Bronchial epithelial cell (primary cell): ENCODE measurements at places on chromosomes 3 and 15. TPM values are rescaled to one million over a fixed set of nuclear protein-coding genes. Genes with fewer than 3 reads are reported as not detected.

FEZF2 gene
- total RNA-seq, result not detected in 2 replicates

KCNH8 gene
- not detected in 2 replicates for total RNA-seq

SLC27A2 gene
- total RNA-seq, result 1.3 and 6.7 TPM in 2 replicates

CCR5 gene
- total RNA-seq, result not detected in 2 replicates

VPS39 gene
- total RNA-seq, result 22.6 and 34.9 TPM in 2 replicates

PRTG gene
- total RNA-seq, result under 0.01 TPM in 1 of 2 replicates, not detected in the other

PLA1A gene
- not detected in 2 replicates for total RNA-seq

CHRNA7 gene
- under 0.01 TPM in 2 replicates for total RNA-seq

FBXO40 gene
- total RNA-seq, result not detected in 2 replicates

FRMD4B gene
- 31.3 and 61.3 TPM in 2 replicates for total RNA-seq

SLC35G2 gene
- 2.1 and 2.9 TPM in 2 replicates for total RNA-seq

TMC3 gene
- total RNA-seq, result not detected in 2 replicates

PLSCR2 gene
- total RNA-seq, result 0.26 TPM in 1 of 2 replicates, not detected in the other

LRRC15 gene
- not detected in 2 replicates for total RNA-seq

GOLGA8G gene
- total RNA-seq, result not detected in 2 replicates

ALDH1L1 gene
- 9.1 and 11.1 TPM in 2 replicates for total RNA-seq

AADACL2 gene
- total RNA-seq, result not detected in 2 replicates

AVEN gene
- total RNA-seq, result 32.0 and 51.3 TPM in 2 replicates

PLSCR1 gene
- 23.8 and 32.1 TPM in 2 replicates for total RNA-seq

ISLR gene
- 0.26 and 0.53 TPM in 2 replicates for total RNA-seq

SLC2A2 gene
- total RNA-seq, result not detected in 2 replicates

DTWD1 gene
- 7.9 and 10.2 TPM in 2 replicates for total RNA-seq

SOX14 gene
- total RNA-seq, result not detected in 2 replicates

LCMT2 gene
- 5.4 and 11.3 TPM in 2 replicates for total RNA-seq

PODXL2 gene
- 1.8 and 3.4 TPM in 2 replicates for total RNA-seq

ACKR4 gene
- total RNA-seq, result under 0.01 TPM in 2 replicates

TEX55 gene
- total RNA-seq, result not detected in 2 replicates

CNTN4 gene
- 0.26 and 0.79 TPM in 2 replicates for total RNA-seq

THAP10 gene
- total RNA-seq, result 0.79 and 1.3 TPM in 2 replicates

BSN gene
- total RNA-seq, result under 0.01 TPM in 1 of 2 replicates, not detected in the other

UQCC5 gene
- total RNA-seq, result 0.79 and 5.6 TPM in 2 replicates

SQOR gene
- 310 and 317 TPM in 2 replicates for total RNA-seq

PLSCR4 gene
- total RNA-seq, result under 0.01 and 0.26 TPM in 2 replicates

ACTRT3 gene
- 0.64 and 1.1 TPM in 2 replicates for total RNA-seq

FAM3D gene
- total RNA-seq, result 5.3 and 32.9 TPM in 2 replicates

TMEM212 gene
- total RNA-seq, result not detected in 2 replicates

ST3GAL6 gene
- 2.9 and 5.4 TPM in 2 replicates for total RNA-seq

MAP6D1 gene
- 0.79 and 0.90 TPM in 2 replicates for total RNA-seq

PRKAR2A gene
- total RNA-seq, result 28.7 and 32.9 TPM in 2 replicates

ACP3 gene
- 1.6 and 7.0 TPM in 2 replicates for total RNA-seq

ANKRD34C gene
- not detected in 2 replicates for total RNA-seq

CEMIP gene
- total RNA-seq, result 2.9 and 5.3 TPM in 2 replicates

HRH1 gene
- 2.6 and 3.7 TPM in 2 replicates for total RNA-seq

MORF4L1 gene
- 216 and 296 TPM in 2 replicates for total RNA-seq

LDHAL6B gene
- not detected in 2 replicates for total RNA-seq

GABRB3 gene
- total RNA-seq, result 1.1 and 1.4 TPM in 2 replicates

ZNF501 gene
- 5.5 and 6.8 TPM in 2 replicates for total RNA-seq

AP3B2 gene
- 0.13 TPM in 1 of 2 replicates, not detected in the other for total RNA-seq

MUSTN1 gene
- not detected in 2 replicates for total RNA-seq

FAM107A gene
- not detected in 2 replicates for total RNA-seq

FHIT gene
- total RNA-seq, result 1.6 and 2.6 TPM in 2 replicates

GP9 gene
- not detected in 2 replicates for total RNA-seq

SPESP1 gene
- 3.8 and 4.2 TPM in 2 replicates for total RNA-seq

SCAANT1 gene
- total RNA-seq, result not detected in 2 replicates

CLSTN2 gene
- under 0.01 and 0.26 TPM in 2 replicates for total RNA-seq

MRAS gene
- 2.9 and 3.2 TPM in 2 replicates for total RNA-seq

ENTPD3 gene
- total RNA-seq, result 8.4 and 18.1 TPM in 2 replicates
